ENCODE measurements at places on chromosomes 11 and 22.

GRCh38 chr11:65440831-65441499 is 18.4 kb downstream of the NEAT1 start:
- DNase-seq = no peak

DNA sequence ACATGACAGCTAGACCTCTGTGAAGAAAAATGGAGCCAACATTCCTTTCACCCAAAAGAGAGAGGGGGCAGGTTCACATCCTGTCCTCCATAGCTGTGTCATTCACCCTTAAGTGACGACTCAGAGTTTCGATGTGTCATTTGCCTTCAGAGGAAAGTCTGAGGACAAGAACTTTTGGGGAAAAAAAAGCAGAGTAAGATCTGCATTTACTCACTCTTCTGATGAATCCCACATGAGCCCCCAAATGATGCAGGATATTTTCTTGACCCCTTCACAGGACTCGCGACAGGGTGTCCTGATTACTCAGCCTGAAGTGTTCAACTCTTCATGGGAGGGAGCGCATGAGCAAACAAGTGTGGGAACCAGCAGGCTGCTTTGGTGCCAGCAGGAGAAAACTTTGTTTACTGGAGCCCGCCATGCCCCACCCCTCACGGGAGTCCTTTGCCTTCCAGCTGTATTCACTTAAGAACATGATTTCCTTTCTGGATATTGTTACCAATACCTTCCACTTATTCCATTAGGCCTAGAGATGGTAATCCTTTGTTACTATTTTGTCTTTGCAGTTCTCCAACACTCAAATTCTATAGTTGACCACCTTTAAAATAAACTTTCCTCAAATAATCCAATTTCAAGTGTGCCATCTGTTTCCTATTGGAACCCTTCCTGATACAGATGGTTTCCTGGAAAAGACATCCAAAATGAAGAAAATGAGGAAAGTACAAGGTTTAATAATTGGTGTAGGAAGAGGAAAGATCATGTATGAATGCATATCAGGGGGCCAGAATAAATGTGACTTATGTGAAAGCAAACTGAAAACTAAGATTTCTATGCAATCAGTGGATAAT is 729.8 kb downstream of the FAM181B start:
- DNase-seq = no peak

GRCh38 chr11:117183724-117184349 is 5.3 kb downstream of the SIDT2 start:
- DNase-seq = no peak

DNA sequence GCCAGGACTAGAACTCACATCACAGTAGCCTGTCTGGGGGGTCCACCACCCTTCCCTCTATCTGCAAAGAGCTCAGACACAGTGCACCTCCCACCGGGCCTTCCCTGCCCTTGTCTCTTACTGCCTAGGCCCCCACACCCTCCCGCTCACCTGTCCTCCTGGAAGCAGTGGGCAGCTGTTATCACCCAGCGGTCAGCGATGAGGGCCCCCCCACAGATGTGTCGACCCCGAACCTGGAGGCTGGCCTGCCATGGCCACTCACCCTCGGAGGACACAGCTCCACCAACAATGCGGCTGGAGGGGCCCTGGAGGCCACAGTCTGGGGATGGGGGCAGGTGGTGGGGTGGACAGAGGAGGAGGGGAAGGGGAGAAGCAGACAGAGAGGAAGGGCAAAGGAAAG is 18.8 kb downstream of the KCTD17 start:
- no peak for DNase-seq

DNA sequence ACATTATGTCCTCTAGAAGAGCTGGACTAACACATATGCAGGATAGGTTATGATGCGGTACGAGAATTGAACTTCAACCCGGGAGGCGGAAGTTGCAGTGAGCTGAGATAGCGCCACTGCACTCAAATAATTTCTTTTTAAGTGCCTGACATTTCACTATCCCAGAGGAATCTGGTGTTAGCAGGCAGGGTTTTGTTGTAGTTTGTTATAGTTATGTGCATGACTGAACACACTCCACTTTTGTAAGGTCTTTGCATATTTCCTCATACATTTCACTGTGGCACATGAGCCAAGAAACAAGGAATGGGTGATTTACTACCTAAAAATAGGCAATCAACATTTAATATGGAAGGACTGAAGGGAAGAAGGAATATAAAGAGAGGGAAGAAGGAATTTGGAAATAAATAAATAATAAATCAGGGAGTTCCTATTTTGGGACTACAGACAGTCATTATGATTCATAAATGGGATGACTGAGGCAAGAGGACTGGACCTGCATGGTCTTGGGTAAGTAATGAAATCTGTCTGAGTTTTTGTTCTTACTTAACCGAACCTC is 8.7 kb upstream of the HIPK3 start:
- no peak for DNase-seq

DNA sequence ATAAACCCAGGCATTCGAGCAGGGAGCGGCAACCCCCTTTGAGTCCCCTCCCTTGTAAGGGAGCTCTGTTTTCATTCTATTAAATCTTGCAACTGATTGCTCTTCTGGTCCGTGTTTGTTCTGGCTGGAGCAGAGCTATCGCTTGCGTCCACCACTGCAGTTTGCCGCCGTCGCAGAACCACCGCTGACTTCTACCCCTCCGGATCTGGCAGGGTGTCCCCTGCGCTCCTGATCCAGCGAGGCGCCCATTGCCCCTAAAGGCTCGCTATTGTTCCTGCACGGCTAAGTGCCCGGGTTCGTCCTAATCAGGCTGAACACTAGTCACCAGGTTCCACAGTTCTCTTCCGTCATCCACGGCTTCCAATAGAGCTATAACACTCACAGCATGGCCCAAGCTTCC is 10.4 kb upstream of the MS4A7 start:
- DNase-seq = no peak

- no peak for DNase-seq
These were observed 563 bp upstream of the ENDOD1 start for GRCh38 chr11:95088946-95089619.

GRCh38 chr22:50305923-50306566 is 1.4 kb downstream of the PLXNB2 start:
- DNase-seq = no peak

- no peak for DNase-seq
These were observed 37.1 kb upstream of the SWAP70 start for GRCh38 chr11:9626496-9627394.

- no peak for DNase-seq
These were observed 16.0 kb upstream of the TMA7B start for GRCh38 chr22:39943953-39944872.

DNA sequence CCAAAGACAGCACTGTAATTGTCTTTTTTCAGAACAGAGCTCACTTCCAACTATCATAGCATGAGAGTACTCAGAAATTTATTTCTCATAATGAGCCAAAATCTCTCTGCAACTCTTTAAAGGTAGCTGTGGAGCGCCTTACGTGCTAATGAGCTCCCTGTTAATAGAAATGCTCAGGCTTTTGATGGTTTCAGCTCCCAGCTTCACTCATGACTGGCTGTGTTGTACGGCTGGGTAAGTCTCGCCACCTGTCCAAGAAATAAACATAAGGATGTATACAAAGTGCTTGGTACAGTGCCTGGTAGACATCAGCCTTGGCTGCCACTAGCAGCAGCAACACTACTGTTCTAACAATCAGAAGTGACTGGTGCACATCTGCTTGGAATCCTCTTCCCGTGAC is 109.4 kb downstream of the LDLRAD3 start:
- DNase-seq = no peak

DNA sequence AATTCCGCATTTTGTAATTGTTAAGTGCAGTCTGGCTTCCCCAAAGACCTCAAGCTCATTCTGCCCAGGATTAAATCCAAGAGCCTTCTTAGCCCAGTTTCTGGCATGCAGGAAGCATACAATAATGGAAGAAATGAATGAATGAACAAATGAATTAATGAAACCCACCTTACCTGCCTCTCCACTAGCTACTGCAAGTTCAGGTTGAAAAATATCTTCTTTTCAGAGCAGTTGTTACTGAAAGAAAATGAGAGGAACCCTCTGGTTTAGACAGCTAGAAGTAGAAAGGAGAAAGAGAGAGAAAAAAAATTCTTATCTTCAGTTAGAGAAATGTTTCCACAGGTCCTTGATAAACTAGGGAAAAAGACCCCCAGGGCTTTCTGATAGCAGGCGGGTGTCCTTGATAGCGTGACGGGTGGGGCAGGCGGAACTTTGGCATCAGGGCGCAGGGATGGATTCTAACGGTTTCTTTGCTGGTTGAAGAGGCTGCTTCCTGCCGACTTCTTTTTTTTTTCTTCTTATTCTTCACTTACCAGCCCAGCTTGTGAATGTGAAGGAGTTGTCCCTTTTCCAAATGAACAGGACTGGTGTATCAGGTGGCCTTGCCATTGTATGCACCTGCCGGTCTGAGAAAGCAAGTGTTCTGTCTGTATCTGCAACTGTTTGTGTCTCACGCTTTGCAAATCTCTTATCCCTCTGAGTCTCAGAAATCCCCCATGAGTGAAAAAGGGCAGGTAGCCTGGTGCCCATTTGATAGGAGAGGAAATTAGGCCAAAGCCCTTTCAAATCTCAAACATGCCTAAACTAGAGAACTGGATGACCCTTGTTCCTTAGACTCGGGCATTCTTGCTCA is 10.0 kb downstream of the LMO2 start:
- DNase-seq = no peak

GRCh38 chr11:113234888-113235287 is 79.5 kb upstream of the TTC12 start:
- DNase-seq = no peak

- no peak for DNase-seq
These were observed 1.0 kb upstream of the PLAAT2 start for GRCh38 chr11:63564056-63564774.

GRCh38 chr22:38823076-38823475 is 20.8 kb downstream of the NPTXR start:
- no peak for DNase-seq

DNA sequence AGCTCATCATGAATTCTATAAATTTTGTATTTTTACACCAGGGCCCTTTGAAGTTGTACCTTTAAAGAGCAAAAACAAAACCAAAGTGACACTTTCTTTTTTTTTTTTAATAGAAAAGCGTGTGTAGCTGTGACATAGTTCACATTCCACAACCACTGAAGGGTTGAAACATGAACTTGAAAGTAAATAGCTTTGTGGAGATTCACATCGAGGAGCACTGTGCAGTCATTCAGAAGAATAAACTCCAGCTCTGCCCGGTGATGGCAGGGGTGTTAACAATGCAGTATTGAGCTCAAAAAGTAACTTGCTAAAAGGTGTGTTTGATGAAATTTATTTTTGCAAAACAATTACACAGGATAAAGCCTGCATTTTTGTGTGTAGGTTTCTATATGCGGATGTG is 1166.2 kb downstream of the TBC1D22A start:
- DNase-seq = no peak

DNA sequence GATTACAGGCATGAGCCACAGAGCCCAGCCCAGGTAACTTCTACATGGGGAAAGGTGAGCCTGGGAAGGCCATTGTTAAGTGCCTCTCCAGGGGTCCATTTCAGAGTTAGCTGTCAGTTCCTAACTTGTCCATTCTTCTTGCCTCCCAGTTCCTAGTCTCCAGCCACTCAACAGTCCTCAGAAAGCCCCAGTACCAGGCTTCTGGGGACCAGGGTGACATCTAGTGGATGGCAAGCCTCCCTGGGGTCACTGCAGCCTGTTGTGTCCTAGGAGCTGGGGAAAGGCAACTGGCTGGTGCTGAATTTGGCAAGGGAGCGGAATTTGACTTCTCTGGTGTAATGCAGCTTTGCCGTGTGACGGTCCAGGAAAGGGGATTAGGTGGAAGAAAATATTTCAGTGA is 2.1 kb downstream of the LGALS12 start:
- DNase-seq = no peak

- DNase-seq = no peak
These were observed 87.1 kb upstream of the TOP3B start for GRCh38 chr22:22069450-22070370.

- no peak for DNase-seq
These were observed 35.5 kb upstream of the LRRC55 start for GRCh38 chr11:57146301-57146700.

DNA sequence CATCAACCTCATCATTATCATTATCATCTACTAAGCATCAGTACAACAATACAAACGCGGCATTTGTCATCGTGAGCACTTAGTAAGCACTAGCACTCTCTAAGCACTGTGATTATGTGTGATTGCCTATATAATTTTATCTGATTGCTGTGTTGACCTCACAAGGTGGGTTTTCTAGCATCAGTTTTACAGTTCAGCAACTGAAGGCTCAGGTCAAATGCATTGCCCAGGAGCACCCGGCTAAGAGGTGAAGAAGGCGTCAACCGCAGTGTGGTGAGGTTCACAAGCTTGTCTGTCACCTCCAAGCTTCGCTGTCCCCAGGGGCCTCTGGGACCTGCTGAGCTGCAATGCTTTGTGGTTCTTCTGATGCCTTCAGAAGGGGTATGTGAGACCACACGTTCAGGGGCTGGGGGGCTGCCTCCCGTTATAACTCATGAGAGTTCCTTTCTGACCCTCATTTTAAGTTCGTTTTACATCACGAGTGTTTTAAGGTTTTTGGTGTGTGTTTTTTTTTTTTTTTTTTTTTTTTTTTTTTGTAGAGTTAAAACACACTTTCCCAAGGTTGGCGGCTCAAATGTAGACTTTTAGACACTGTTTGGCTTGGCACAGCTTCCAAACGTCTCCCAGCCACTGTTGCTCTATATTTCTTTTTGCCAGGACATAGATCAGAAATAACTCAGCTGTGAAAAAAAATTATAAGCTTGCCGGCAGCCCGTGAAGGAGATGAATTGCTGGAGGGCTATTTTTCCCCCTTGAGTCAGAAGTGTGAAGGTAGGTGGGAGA is 33.8 kb upstream of the SCUBE1 start:
- no peak for DNase-seq

DNA sequence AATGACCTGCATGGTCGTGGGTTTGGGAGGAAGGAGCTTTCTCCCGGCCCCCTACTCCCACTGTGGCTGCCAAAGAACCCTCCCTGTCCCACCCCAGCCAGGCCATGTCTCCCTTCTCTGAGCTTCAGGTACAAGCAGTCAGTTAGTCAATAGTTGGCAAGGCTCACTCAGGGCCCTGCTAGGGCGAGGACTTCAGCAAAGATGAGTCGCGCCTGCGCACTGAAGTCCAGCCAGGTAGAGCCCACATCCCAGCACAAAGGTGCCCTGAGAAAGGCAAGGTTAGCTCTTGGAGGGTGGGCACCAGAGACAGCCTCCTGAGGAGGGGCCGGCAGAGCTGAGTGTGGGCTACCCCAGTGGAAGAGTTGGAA is 11.1 kb downstream of the C11orf86 start:
- no peak for DNase-seq

- DNase-seq = no peak
These were observed 19.2 kb downstream of the TP53I11 start for GRCh38 chr11:44931466-44931865.

DNA sequence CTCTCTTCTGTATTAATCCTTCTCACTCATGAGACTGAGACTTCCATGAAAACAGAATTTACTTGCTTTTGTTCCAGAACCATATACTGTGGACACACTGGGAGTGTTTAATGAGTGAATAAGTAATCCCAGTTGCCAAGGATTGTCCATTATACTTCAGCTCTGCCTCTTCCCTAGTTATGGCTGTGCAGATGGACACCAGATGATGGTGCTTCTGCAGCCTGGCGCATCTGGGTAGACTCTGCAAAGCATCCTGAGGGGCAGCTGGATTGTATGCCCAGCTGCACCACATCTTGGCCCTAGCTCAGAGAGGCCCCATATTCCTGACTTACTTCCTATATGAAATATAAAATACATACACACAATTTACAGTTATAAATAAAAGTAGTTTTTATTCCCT is 43.5 kb downstream of the DBX1 start:
- no peak for DNase-seq

All from activated CD4-positive, alpha-beta T cell treated with anti-CD3 and anti-CD28 coated beads, Interleukin-2, amount 50 U/mL, for 24 hours (primary cell).